ENCODE measurements at places on chromosomes 5 and 9.
A peak's percentile ranks its signal among the peaks of the same experiment; 100 is the strongest.

DNA sequence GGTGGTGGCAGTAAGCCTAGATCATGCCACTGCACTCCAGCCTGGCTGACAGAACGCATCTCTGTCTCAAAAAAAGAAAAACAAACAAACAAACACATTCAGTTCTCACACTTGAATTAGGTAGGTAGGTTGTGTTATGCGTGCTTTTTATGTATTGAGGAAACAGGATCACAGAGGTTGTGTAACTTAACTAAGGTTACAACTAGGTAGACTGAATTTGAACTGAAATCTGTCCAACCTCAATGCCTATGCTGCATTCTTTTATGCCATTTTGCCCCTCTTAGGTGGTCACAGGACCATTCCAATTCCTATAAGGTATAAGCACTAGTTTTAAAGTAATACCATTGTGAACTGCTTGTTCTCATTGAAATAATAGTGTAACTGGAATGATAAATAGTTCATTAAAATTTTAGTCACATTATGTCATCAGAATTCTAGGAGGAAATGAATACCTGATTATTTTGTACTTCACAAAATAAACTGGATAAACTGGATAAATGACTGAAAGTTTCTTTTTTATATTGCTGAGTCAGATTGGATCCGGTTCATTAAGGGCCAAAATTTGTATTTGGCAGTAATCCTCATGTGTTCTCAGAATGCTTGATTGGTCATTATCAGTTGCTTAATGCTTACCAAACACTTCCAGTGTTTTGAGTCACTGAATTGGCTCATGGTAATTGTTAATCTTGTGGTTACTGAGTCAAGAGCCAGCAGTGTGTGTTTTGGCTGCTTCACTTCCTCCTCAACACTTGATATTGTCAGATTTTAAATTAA is 7.1 kb downstream of the UBAP1 start:
- no peak for DNase-seq

DNA sequence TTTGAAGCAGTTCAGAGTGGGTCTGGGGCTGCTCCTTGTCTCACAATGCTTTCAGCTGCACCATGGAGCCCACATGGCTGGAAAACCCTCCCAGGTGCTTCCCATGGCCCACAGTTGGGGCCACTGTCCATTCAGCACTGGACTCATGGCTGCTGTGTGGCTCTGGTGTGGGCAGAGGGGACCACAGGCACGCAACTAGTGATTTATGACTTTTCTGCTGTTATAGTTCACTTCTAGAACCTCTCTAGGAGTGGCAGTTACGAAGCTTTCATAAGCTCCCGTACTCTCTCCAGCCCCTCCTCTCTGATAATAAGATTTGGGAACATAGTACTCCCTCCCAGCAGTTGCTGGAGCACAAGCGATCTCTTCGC is 29.0 kb downstream of the GLRA1 start:
- no peak for DNase-seq

DNA sequence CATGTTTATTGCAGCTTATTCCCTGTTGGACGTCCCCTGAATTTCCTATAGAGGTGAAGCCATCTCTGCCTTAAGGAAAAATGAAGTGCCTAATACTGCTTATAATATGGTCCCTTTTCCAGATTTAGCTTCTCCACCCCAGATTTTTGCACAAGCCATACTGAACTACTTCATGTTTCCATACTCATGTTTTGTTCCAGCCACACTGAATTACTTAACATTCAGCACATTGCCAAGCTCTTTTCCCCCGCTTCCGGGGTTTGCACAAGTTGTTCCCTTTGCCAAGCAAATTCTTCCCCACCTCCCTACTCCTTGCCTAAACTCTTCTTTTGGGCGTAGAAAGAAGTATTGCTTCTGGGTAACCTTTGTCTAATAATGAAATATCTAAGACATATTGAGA is 1.7 kb upstream of the CNTRL start:
- peak; percentile 75 for DNase-seq

- DNase-seq, result no peak
These were observed 611.2 kb upstream of the ZNF608 start for GRCh38 chr5:125357660-125358059.

DNA sequence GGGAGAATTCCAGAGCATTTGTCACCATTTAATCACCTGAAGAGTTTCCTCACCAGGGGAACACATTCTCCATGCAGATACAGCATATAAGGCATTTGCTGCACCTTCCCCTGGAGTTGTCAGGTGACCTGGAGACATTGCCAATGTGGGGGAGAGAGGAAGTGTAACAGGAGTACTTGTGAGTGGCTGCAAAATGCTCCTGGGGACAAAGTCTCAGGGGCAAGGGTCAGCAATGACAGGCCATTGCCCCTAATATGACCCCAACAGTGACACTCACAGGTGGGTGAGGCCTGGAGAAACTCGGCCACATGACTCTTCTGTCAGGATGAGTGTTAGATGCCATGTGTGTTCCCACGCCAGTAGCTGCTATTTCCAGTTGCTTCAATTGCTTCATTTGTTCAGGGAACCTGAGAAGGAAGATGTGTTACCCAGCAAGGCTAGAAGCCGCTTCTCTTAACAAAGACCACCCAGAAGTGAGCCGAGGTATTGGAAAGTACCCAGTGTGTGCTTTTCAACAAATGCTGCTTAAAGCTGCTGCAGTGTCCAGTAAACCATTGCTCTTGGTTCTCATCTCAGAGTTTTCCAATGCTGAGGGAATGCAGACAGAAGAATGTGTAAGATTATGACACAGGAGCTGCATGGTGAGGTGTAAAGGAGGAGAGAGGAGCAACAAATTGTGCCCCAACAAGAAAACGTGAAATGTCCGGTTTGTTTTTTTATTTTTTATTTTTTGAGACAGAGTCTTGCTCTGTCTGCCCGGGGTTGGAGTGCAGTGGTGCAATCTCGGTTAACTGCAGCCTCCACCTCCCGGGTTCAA is 128.2 kb upstream of the SLC44A1 start:
- DNase-seq, result no peak

DNA sequence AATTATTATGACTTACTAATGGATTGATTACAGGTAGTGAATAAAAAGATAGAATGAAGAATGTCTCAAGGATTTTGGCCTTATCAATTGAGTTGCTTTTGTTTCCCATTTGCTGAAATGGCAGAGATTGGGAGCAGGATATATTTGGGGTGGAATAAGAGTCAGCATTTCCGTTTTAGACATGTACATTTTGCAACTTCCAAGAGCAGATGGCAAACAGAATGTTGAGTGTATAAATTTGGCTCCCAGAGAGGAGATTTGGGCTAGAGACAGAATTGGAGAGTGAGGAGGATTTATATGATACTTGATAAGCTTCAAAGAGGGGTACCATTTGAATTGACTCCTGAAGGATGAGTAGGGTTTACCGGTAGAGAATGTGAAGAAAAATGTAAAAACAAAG is 437.9 kb upstream of the PAPPA start:
- no peak for DNase-seq

DNA sequence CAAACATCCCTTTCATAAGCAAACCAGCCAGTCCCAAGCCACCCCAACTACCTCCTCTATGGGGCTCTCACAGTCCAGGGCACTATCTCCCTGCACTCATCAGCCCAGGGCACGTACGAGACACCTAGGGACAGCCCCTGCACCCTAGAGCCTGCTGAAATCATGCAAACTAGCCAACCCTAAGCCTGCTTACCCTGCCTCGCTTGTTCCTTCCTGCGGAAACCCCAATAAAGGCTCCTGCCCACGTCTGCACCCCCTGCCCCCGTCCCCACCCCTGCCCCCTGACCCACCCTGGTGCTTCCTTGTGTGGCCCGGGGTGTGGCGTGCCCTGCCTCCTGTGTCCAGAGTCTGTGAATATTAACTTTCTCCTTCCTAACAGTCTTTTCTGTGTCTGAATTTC is 135.9 kb downstream of the GADD45G start:
- no peak for DNase-seq

GRCh38 chr5:73031839-73032238 is 76.0 kb downstream of the FCHO2 start:
- no peak for DNase-seq

GRCh38 chr9:128771094-128771721 is 519 bp downstream of the ZER1 start:
- DNase-seq, result no peak

DNA sequence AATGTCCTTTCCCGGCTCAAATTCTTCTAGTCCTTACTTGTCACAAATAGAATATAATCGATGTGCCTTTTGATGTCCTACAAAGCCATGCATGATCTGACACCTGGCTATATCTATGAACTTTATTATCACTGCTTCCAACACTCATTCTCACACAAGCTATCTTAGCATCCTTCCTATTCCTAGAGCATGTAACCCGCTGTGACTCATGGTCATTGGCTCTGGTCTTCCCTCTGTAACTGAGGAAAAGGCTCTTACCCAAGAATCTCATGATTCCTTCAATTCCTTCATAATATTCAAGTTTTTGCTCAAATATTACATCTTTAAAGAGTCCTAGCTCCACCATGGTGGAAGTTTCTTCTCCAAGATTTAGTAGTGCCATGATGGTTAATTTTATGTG is 480.0 kb upstream of the PAPPA start:
- DNase-seq, result no peak

GRCh38 chr5:34436761-34437501 is 219.2 kb upstream of the RAI14 start:
- DNase-seq, result no peak

DNA sequence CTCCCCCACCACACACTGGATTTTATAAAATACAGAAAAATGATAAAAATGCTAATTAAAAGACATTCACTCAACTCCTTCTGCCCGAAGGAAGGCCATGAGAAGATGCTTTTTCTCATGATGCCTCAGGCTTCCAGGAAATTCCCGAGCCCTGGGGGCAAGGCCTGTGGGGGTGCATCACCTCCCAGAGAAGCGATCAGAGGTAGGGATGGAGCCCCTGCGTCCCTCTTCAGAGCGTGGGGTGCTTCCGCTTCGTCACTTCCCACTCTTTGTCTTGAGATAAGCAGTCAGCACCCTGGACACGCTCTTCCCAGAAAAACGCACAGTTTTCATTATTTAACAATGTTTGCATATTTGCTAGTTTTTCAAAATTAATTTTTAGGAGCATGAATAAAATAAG is 33.3 kb upstream of the SH3PXD2B start:
- peak; percentile 32 for DNase-seq

DNA sequence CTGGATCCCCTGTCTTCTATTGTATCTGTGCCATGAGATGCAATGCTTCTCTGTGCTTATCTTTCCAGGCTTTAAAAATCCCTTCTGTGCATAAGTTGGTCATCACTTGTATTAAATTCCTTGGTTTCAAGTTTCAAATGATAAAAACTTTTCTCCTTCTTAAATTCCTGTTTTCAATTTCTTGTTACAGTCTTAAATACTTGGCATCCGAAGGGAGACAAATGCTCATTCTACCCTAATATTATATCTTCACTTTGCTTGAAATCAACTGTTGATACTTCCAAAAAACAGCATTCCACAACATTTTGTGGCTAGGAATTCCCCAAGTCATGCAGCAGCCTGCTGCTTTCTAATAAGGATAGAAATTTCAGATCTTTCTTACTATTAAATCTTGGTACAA is 413.2 kb upstream of the ACTBL2 start:
- no peak for DNase-seq

GRCh38 chr9:26723486-26723885 is 169.1 kb downstream of the CAAP1 start:
- no peak for DNase-seq

- no peak for DNase-seq
These were observed 612.9 kb downstream of the BNC2 start for GRCh38 chr9:16257604-16258003.

- DNase-seq, result no peak
These were observed 1113.7 kb upstream of the WWC1 start for GRCh38 chr5:167177736-167178135.

DNA sequence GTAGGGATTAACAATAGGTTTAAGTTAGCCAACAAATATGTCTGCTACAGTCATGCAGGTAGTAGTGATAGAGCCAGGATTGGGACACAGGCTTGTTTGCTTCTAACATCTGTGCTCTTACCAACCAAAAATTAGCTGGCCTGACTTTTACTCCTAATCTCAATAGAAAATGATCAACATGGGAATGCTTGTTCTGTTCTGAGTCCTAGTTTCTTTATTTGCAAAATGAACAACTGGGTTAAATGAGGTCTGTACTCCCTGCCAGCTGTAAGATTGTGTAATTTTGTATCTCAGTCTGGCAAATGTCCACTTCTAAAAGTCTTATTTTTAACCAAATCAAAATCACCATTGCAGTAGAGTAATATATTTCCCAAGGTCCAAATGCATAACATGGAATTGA is 216.8 kb downstream of the NMUR2 start:
- no peak for DNase-seq

DNA sequence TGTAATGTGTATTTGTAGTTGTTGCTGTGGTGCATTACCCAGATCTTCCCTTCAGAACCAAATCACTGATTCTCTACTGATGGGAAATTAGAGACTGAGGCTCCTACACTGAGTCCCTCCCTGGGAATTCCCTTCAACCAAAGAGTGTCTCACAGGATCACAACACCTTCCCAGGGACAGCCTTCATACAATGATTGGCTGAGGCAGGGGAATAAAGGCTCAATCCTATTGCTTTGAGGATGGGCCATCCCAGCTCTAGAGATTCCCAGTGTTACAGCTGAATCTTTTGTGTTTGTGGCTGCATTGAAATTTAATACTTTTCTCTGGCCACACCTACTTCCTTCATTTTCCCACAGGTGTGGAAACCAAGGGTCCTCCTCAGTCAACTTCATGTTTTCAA is 96.4 kb upstream of the ELL2 start:
- DNase-seq, result no peak

DNA sequence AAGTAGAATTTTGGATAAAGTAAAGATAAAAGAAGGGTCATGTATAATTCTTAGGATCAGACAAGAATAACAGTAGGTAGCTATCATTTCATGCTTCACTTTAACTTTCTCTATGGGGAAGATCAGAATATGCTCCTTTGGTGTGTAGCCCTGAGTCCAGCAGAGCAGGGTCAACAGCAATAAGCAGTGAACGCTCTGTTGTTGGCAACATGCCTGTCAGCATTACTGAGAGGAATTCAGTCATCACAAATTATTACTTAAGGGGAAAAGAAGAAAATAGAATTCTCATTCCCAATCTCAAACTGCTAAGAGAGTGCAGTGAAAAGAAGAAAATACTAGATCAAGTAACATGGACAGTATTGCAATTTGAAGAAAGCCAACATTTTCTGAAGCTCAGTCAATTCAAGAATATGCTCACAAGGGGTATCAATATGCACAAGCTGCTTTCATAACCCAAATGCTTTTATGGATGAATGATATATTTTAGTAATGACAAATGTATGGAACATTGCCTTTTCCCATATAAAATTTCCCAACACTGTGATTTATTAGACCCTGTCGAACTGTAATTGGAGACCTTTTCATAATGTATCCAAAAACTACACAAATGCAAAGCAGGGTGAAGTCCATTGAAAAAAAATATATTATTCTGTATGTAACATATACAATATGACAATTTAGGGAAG is 1359.4 kb downstream of the EFNA5 start:
- DNase-seq, result no peak

- no peak for DNase-seq
These were observed 6.5 kb downstream of the EGFL7 start for GRCh38 chr9:136668983-136669790.

- DNase-seq, result no peak
These were observed 105.0 kb downstream of the DTWD2 start for GRCh38 chr5:118883362-118883761.

Measured in sciatic nerve (tissue), 2 donors.